ENCODE measurements at places on chromosomes 6 and 20.

DNA sequence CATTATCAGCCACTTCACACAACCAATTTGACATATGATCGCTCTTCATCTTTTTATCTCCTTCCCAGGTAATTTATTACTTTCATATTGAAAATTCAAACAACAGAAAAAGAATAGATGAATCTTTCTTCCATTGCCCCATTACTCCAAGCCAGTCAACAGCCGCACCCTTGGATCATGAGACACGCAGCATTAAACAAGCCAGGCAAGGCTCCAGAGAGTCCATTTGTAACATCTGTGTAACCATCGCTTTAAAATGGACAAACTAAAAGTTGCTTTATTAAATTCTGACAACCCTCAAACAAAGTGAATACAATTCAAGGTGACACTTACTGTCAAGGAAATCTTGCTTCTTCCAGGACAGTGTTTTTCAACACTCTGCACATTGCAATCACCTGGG lies 200.3 kb downstream of the EPM2A start:
- no peak for DNase-seq

DNA sequence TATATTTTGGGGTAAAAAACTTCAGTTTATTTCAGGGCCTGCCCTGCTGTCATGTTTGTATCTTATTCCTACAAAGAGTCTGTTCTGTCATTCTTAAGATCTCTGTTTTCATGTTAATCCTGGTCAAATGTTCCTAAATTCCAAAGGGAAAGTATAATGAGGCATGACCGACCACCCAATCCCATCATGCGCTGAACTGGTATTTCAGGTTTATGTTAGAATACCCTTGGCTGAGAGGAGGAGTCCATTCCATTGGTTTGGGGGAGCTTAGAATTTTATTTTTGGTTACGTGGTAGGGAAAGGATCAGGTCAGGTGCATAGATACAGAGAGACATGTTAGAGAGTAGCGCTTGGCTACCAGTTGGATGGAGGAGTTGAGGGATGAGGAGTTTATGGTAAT lies 25.7 kb downstream of the CFAP61 start:
- no peak for DNase-seq

GRCh38 chr6:43367245-43367984 lies 2.0 kb downstream of the ZNF318 start:
- no peak for DNase-seq

DNA sequence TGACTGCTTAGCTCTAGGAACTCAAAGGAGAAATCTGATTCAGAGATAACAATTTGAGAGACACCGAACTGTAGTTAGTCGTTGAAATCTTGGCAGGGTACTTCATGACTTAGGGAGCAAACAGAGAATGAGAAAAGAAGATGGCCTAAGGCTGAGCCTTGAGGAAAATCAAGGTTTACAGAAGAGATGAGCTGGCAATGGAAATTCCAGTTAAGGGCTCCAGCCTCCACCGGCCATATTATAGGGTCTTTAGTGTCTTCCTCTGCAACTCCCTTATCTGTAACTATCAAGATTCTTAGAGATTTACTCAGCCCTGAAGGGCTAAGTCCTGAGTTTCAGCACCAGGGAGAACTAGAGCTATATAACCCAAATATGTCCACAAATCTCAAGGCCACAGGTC lies 26.6 kb downstream of the KCNK17 start:
- no peak for DNase-seq

- DNase-seq: no peak
Measured at GRCh38 chr6:14440940-14441781, 323.6 kb downstream of the CD83 start.

DNA sequence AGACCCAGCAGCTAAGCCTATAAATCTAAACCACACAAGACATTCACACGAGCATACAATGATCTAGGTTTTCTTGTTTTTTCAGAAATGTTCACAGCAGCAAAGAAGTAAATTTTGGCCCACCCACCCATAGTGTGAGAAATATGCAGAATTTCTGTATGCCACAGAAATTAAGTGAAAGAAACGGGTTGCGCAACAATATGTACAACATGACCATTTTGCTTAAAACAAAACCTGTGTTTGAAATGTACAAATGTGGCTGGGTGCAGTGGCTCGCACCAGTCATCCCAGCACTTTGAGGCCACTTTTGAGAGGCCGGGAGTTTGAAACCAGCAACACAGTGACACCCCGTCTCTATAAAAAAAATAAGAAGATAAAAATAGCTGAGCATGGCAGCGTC lies 9.4 kb downstream of the SALL4 start:
- no peak for DNase-seq

DNA sequence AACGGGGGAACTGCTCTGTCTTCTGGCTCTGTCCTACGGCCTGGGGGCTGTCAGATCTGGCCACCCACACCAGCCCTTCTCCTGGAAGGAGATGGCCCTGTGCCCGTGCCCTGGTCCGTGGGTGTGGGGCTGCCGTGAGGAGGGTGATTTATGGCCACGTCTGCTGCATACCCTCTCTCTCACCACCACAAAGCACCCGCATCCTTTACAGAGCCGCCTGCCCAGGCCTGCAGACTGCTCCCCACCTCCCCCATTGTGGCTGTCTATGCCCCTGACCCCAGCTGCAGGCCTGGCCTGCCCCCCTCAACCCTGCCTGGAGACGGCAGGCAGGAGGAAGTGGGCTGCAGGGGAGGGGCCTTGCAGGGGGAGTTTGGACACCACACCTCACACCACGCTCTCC lies 72.7 kb upstream of the GATA5 start:
- DNase-seq: no peak

DNA sequence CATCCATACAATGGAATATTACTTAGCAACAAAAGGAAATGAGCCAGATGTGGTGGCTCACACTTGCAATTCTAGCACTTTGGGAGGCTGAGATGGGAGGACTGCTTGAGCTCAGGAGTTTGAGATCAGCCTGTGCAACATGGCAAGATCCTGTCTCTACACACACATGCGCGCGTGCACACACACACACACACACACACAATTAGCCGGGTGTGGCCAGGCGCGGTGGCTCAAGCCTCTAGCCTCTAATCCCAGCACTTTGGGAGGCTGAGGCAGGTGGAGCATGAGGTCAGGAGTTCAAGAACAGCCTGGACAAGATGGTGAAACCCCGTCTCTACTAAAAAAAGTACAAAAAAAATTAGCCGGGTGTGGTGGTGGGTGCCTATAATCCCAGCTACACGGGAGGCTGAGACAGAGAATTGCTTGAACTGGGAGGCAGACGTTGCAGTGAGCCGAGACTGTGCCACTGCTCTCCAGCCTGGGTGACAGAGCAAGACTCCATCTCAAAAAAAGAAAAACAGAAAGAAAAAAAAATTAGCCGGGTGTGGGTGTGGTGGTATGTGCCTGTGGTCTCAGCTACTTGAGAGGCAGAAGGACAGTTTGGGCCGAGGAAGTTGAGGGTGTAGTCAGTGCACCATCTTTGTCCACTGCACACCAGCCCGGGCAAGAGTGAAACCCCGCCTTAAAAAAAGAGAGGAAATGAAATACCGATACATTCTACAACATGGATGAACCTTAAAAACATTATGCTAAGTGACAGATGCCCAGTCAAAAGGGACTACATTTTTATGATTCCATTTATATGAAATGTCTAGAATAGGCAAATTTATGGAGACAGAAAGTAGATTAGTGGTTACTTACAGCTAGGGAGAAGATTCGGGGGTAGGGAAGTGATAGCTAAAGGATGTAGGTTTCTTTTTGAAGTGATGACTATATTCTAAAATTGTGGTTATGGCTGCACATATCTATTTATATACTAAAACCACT lies 52.5 kb downstream of the RBL1 start:
- no peak for DNase-seq

DNA sequence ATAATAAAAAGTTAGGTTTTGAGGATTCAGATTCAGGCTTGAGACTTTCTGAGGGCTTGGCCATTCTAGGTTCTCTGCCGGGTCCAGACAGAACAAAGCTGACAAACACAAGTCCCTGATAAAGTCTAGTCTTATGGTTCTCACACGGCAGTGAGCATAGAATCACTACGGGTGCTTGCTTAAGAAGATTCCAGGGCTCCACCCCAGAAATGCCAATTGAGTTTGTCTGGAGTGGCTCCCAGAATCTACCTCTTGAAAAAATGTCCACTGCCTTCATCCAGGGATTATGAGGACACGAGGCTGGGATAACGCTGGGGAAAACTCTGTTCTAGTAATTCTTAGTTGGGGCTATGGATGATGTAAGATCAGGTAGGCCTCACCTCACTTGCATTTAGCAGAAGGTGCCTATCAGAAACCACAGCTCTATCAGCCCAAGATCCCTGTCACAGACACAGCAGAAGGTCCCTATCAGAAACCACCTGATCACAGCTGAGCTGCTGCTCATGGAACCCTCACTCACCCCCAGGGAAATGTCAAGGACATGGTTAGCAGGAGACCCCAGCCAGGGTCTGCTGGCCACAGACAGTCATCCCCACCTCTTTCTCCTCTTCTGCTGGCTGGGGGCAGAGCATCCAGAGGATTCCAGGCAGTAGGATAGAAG lies 52.3 kb downstream of the RAB44 start:
- DNase-seq: no peak

- DNase-seq: no peak
Measured at GRCh38 chr20:17066902-17067301, 159.9 kb upstream of the PCSK2 start.

DNA sequence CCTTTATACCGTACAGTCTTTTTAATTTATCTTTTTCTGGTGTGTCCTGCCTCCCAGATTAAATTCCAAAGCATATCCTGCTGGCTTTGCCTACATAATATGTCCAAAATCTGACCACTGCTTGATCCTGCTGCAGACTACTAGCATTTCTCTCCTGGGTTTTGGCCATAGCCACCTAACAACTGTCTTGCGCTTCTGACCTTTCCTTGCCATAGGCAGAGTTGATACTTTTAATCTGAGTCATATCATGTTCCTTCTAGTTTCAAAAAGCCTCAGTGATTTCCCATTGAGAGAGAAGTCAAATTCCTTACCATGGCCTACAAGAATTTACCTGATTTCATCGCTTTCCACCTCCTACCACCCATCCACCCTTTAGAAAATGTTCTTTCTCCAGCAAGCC lies 104.8 kb downstream of the BCKDHB start:
- DNase-seq: no peak

DNA sequence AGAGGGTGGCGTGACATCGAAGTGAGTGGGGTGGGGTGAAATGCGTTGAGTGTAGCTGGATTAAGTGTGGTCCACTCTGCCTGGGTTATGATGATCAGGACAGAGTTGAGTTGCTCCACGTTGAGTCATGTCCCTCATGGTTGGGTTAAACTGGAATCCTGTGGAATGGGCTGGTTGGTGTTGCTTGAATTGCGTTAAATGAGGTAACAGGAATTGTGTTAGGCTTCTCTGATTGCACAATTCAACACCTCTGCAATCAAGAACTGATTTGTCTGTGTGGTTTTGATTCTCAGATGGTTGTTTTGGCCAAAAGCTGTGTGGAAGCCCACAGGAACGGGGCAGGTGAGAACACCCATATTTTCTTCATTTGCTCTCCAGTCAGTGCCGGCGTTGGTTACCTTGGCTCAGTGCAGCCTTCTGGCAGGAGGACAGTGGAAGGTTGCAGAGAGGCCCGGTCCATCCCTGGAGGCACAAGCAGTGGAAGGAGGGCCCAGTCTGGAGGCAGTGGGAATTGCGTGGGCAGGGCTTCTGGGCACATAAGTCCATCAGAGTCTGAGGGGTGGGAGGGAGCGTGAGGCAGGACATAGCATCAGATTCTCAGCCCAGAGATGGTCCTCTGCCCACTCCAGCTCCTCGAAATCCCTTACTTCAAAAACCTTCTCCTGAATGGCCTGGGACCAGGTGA lies 11.6 kb downstream of the NOTCH4 start:
- no peak for DNase-seq

- DNase-seq: no peak
Measured at GRCh38 chr6:108559884-108560462, 744 bp upstream of the FOXO3 start.

DNA sequence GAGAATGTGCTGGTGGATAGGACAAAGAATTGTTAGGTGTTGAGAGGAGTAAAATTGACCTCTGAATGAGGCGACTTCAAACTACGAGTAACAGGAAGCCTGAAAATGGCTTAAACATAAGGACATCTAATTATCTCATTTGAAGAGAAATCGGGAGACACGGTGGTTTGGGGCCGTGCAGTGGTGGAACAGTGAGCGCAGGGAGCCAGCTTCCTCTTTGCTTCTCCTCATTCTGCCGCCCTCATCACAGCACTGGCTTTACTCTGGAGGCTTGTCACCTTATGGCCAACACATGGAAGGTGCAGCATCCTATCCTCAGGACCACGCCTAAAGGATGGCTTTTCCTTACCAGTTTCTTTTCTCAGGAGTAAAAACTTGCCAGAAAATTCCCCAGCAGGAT lies 114.3 kb downstream of the B3GAT2 start:
- DNase-seq: no peak

DNA sequence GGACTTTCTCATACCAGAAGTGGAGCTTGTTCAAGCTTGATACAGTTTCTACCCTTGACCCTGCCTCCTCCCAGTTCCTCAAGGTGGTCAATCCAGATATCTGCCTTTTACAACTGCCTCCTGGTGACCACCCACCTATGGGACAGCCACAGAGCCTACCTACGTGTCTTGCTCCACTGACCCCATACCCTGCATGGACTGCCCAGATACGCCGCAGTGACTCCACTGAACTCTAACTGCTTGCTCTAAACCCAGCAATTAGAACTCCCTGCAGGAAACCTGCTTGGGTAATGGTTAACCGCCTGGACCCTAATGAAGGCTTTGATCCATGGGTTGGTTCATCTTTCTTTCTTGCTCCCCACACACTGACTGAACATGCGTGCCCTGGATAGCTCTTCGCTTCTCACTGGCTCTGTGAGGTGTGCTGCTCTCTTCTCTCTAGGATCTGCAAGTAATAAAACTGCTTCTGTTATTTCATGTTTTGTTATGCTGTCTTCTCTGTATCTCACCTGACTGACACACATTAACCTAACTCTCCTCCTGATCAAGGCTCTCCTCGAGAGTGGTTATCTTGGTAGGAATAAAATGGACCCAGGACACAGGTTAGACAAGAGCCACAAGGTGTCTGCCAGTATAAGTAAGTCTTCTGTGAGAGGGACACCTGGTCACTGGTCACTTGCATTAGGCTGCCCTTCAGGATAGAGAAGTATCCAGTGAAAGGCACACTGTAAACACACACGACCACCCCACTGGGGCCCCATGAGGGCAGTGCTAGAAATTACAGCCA lies 79.2 kb downstream of the CHD6 start:
- DNase-seq: no peak

DNA sequence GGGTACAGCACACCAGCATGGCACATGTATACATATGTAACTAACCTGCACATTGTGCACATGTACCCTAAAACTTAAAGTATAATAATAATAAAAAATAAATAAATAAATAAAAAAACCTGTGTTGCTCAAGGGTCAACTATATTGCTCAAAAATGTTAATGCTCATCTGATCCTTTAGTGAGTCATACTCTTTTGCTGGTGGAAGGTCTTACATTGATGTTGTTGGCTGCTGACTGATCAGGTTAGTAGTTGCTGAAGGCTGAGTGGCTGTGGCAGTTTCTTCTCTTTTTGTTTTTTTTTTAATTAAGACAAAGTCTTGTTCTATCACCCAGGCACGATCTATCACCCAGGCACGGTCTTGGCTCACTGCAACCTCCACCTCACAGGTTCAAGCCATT lies 29.6 kb upstream of the SMIM26 start:
- DNase-seq: no peak

- no peak for DNase-seq
Measured at GRCh38 chr6:152575161-152575560, 62.0 kb downstream of the SYNE1 start.
